Stimulated activated CD8-positive, alpha-beta memory T cell treated with anti-CD3 and anti-CD28 coated beads, Interleukin-15, amount 100 ng/mL, for 1 hour (primary cell): ENCODE measurements at places on chromosomes 6 and 20.

GRCh38 chr6:150346346-150346745 is 22.5 kb upstream of the IYD start:
- DNase-seq, result no peak

DNA sequence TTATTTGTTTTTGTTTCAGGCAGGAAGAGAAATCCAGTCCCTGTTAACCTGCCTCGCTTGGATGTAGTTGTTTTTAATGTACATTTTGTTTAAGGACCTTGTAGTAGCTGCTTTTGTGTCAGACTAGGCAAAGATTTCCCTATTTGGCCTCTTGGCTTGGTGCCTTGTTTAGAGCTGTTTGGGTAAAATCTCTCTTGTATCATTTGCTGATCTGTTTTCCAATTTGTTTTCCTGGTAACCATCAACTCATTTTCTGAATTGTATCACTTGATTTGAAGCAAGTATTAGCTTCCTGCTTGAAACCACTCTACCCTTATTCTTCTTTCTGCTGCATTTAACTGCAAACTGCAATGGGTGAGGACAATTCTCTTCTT is 160.7 kb downstream of the ZFAND3 start:
- no peak for DNase-seq

DNA sequence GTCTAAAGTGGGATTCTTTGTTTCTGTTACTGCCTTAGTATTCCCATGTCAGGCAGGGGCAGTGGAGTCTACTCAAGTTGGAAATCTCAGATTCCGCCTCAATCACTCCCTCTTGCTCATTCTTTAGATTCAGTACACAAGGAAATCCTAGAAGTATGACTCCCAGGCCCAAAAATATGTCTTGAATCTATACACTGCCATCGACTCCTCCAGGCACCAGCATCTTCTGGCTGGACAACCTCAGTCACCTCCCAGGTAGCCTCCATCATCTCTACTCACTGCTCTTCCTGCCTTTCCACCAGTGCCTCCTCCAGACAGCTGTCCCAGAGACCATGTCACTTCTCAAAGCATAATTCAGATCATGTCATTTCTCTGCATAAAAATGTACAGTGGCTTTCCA is 329.9 kb downstream of the CDC5L start:
- DNase-seq, result no peak

DNA sequence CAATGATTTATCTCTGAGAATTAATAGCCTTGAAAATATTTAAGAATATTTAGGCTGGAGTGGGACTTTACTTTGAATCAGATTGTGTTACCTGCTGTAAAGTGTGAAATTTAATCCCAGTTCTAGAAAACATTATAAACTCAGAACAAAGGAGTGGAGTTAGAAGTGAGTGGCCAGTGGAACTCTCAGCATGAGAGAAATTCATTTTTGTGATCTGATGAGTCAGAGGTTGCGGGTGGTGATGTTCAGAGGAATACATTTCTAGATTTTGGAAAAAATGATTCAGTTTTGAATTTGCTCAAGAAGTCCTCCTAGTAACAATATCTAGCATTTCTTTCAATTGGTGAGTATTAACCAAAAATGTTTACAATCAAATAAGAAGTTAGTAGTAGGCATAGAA is 167.5 kb downstream of the ZFAND3 start:
- DNase-seq, result no peak

GRCh38 chr20:37816726-37817125 is 86.2 kb upstream of the VSTM2L start:
- DNase-seq, result no peak
